ENCODE measurements at places on chromosomes 1 and 21. TPM values are rescaled to one million over a fixed set of nuclear protein-coding genes. Genes with fewer than 3 reads are reported as not detected.

- DNase-seq, result no peak
These were observed 18.4 kb upstream of the RPL11 start for GRCh38 chr1:23673086-23673813.

NHLH1 gene
- 0.52 TPM for total RNA-seq

- DNase-seq, result no peak
These were observed 57.3 kb downstream of the MRPL37 start for GRCh38 chr1:54257346-54257620.

DNA sequence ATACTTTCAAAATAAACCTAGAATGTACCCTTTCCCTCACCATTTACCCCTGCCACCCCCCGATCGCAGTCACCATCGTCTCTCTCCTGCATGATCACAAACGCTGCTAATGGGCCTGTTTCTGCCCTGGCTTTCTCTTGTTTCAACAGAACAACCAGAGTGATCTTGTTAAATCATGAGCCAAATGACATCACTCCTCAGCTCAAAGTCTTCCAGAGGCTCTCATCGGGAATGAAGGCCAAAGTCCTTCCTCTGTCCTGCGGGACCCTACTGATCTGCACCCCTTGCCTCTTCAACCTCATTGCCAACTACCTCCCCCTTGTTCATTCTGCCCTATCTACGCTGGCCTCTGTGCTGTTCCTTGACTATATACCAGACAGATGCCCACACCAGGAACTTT is 39.4 kb upstream of the PTGFRN start:
- no peak for DNase-seq

TEKT2 gene
- 0.19 TPM for total RNA-seq

- DNase-seq, result no peak
These were observed 12.2 kb downstream of the TGFB2 start for GRCh38 chr1:218357211-218357892.

GLMP gene
- 17.0 TPM for total RNA-seq

DNA sequence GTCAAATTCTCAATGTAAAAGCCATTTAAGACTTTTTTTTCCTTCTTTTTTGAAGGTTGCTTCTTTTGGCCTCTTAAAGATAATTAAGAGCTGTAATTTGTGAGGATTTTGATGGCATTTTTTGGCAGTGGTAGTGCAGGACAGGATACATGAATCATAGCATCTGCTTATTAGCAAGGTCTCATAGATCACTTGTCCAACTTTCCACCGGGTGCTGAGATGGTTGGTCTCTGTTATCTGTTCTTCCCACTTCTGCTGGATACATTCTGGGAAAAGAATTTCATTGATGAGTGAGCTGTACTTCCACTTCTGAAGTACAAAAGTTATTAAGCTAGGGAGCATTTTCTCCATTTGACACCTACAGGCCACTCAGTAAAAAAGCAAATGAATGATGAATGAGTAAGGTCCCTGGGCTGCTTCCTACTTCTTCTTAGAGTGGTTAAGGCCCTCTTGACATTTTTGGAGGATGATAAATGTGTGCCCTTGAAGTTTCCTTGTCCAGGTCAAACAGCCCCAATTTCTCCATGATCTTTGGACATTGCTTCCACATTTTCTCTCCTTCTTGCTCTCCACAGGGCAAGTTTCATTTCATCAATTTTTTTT is 100.6 kb downstream of the ROR1 start:
- DNase-seq, result no peak

NUP210L gene
- 0.04 TPM for total RNA-seq

DNA sequence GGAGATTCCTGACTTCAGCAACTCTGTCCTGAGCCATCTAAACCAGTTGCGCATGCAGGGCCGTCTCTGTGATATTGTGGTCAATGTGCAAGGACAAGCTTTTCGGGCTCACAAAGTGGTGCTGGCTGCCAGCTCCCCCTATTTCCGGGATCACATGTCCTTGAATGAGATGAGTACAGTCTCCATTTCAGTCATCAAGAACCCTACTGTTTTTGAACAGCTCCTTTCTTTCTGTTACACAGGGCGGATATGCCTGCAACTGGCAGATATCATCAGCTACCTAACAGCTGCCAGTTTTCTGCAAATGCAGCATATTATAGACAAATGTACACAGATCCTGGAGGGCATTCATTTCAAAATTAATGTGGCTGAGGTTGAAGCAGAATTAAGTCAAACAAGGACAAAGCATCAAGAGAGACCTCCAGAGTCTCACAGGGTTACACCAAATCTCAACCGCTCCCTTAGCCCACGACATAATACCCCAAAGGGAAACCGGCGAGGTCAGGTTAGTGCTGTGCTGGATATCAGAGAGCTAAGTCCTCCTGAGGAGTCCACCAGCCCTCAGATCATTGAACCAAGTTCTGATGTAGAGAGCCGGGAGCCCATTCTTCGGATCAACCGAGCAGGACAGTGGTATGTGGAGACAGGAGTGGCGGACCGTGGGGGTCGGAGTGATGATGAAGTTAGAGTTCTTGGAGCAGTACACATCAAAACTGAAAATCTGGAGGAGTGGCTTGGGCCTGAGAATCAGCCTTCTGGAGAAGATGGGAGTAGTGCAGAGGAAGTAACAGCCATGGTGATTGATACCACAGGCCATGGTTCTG is 2.3 kb downstream of the ZBTB37 start:
- DNase-seq, result no peak

DNA sequence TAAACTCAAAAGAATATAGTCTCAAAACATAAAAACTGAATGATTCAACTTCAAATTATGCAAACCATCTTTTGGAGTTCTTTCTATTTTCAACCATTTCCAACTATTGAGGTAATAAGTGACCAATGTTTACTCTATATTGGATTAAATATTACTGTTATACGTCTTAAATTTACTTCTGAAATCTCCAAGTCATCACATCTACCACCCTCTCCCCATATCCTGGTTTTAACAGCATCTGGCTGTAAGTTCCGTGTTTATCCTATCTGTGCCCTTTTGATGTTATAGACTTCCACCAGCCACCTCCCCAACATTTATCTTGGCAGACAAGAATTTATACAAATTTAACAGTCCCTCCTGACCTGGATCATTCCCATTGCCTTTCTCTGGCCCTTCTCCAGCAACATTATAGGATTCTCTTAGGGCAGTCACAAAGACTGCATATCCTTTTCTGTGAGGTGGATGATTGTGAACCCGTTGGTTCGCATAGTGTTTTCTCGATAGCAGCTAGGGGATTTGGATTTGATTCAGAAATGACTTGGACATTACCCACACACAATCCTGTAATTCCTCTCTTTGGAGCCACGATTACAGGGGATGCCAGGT is 313.4 kb upstream of the FMN2 start:
- DNase-seq, result no peak

- DNase-seq, result no peak
These were observed 106.5 kb upstream of the SLC44A3 start for GRCh38 chr1:94713472-94714141.

GRCh38 chr1:94793296-94793656 is 26.9 kb upstream of the SLC44A3 start:
- no peak for DNase-seq

- no peak for DNase-seq
These were observed 10.5 kb downstream of the HAO2 start for GRCh38 chr1:119379117-119379516.

GRCh38 chr1:1198423-1199140 is 7.8 kb downstream of the TNFRSF18 start:
- DNase-seq, result no peak

- DNase-seq, result no peak
These were observed 109.7 kb upstream of the ZBTB40 start for GRCh38 chr1:22341791-22342605.

ANKRD34A gene
- 10.3 TPM for total RNA-seq

DNA sequence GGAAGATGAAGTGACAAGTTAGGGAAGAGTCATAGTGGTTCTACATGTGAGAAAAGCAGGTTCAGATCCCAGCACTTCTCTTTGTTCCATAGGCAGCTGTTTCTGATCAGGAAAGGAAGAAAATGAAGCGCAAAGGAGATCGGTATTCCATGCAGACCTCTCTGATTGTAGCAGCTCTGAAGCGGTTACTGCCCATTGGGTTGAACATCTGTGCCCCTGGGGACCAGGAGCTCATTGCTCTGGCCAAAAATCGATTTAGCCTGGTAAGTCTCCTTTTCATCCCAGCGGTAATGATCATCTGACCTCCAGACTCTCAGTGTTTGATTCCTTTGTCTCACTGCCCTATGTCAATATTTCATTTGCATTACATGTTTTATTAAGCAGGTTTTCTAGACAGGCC is 173.6 kb downstream of the ZP4 start:
- no peak for DNase-seq

DNA sequence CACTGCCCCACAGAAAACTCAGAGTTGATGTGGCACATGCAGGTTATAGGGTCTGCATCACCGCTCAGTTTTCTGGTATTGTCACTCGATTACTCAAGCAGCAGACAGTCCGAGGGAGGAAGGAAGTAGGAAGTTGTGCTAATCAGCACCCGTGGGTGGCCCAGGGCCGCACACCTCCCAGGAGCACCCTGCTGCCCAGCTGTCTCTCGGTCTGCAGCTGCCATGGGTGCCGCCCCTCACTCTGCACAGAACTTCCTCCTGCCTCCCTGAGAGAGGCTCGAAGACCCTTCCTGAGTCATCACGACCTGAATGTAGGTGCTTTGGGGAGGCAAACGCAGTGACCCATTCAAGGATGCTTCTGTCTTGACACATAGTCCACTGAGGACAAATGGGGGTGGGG is 4.2 kb upstream of the TFF3 start:
- DNase-seq, result no peak

DNA sequence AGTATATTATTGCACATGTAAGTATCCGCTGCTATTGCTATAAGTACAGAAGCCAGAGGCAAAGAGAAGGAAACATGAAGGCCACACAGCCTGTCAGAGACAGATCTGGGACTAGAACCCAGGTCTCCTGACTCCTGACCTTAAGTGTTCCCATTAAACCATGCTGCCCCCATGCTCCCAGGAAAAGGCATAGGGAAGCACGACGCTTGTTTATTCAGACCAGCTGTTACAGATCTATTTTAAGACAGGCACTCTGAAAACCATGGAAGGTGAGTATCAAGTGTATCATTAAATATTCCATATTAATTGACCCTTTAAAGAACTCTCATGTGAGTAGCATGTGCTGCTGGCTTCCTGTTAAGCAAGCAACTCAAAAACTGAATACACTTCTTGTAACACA is 11.4 kb downstream of the VAV3 start:
- DNase-seq, result no peak

- no peak for DNase-seq
These were observed 838 bp upstream of the DISP1 start for GRCh38 chr1:222813866-222814535.

- DNase-seq, result no peak
These were observed 182.4 kb downstream of the DISC1 start for GRCh38 chr1:231808990-231809389.

AIM2 gene
- total RNA-seq, result 1.8 TPM

DNA sequence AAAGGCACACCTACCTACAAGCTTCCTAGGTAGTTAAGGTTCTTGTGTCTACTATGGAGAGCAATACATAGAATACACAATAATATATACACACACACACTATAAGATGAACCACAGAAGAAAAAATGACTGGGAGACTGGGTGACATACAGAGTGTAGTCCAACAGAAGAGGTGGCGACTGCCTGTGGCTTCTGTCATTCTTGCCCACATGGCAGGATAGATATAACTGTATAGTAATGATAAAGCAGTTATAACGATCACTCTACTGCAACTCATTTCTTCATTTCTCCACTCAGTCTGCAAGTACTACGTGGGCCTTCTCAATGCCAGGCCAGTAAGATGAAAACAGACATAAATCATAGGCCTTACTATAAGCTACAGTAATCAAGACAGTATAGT is 113.8 kb upstream of the EDN2 start:
- no peak for DNase-seq

PROK1 gene
- not detected for total RNA-seq

DNA sequence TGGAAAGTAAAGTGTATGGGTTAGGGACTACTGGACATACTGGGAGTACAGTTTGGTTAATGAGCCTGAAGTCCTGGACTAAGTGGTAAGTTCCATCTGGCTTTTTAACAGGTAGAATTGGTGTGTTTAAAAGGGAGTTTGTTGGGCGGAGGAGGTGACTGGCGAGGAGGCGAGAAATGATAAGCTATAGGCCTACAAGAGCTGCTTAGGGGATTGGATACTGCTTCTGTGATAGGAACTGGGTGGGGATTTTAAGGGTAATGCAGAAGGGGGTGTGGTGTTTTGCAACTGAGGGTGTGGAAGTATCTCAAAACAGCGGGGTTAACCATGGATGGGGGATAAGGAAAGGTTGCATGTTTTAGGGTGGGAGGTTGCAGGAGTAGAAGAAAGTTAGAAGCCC is 3.5 kb downstream of the ERVH48-1 start:
- DNase-seq, result no peak
